ENCODE measurements at places on chromosomes 16 and 17.

GRCh38 chr16:4613636-4614570 is 785 bp downstream of the UBALD1 start:
- DNase-seq = no peak

DNA sequence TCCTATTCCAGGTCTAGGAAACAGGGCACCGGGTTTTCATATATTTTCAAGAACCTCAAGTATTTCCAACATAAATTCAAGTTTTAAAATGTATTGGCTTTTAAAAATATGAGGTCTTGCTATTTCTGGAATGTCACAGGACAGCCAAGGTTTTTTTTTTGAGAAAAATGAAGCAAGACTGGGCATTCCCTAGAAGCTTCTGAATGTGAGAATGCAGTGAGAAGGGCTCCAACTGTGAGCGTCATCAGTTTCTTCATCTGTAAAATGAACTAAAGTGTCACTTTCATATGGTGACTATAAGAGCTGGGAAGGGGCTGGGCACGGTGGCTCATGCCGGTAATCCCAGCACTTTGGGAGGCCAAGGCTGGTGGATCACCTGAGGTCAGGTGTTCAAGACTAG is 455.8 kb upstream of the MAF start:
- no peak for DNase-seq

GRCh38 chr17:71118039-71118438 is 948.7 kb downstream of the KCNJ2 start:
- DNase-seq = no peak

DNA sequence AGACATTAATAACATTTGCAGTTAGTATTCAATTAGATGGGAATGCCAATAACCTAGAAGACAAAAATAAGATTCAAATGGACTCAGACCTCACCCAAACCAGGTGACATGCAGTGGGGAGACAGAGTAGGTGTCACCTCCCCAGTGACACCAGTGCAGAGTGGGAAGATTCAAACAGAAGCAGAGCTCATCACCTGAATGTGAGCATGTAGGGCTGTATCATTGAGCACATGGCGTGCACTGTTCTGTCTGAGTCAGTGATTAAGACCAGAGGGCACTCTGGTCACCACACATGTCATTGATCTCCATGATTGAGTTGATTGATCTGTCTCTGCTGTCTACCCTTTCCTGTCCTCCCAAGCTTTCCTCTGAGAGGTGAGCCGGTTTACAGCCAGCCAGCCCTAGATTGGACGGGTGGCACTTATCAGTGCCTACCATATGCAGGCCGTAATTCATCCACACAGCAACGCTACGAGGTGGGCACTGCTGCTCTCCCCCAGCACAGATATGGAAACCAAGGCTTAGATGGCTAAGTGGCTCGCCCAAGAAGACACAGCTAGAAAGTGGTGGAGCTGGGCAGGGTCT is 34.0 kb downstream of the RHBDL3 start:
- no peak for DNase-seq

DNA sequence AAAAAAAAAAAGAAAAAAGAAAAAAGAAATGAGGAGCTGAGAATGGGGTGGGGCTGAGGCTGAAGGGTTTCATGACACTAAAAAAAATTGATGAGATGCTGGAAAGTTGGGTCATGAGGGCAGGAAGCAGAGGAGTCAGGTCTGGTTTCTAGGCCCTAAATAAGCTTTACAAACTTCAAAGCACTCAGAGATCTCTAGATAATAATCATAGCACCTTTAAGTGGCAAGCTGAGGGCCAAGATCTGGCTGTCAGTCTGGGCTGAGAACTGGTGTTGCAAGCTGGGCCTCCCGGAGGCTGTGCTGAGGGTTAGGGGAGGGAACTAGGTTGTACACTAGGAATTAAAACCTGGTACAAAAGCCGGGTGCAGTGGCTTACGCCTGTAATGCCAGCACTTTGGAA is 6.4 kb downstream of the ZNF764 start:
- DNase-seq = peak; percentile 7

GRCh38 chr17:14582996-14583395 is 282.1 kb downstream of the HS3ST3B1 start:
- DNase-seq = no peak

DNA sequence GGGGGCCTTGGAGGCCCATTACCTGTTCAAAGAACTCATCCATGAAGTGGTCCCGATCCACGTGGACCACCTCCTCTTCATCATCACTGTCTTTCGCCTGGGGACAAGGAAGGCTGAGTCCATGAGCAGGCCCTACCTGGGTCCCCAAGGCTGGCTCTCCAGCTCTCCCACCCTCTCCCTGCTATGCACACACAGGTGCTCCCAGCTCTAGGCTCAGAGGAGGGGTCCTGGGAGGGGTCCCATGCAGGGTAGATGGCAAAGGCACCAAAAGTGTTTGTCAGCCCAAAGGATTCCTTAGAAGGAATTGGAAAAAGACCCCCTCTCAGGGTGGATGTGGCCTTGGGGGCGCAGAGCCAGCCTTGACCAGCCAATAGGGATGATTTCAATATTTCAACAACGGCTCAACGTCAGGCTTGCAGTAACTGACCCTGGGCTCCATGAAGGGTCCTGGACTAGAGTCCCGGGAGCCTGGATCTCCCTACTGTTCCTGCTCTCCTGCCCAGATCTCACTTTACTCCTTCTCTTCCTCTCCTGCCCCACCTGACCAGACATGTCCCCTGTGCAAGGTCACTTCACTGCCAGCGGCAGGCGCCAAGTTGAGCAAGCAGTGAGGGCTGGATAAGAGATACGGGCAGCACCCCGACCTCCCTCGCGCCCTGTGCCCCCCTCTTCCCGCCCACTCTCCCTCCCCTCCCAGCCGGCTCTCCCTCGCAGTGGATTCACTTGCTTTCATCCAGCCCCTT is 8.8 kb downstream of the STX1B start:
- no peak for DNase-seq

GRCh38 chr17:32777436-32777835 is 99.5 kb downstream of the MYO1D start:
- DNase-seq = no peak

- no peak for DNase-seq
Observed at GRCh38 chr16:540645-541340, 13.3 kb downstream of the CAPN15 start.

DNA sequence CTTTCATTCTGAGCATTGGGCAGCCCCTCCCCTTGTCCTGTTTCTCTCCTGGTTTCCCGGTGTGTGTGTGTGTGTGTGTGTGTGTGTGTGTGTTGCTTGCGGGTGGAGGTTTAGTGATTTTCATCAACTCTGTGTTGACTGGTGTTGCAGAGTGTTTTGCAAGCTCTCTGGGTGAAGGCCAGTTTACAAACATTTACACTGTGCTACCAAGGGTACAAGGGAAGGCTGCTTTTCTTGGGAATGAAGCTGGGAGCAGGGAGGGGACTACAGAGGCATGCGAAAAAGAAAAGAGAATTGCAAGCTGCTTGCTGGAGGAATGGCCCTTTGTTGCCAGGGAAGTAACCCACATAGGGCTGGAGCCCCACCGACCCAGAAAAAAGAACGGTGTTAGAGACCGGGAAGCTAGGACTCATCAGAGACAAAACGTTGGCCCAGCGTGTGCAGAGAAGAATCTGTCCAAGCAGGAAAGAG is 29.6 kb downstream of the HS3ST3B1 start:
- DNase-seq = no peak

All from activated CD4-positive, CD25-positive, alpha-beta regulatory T cell (primary cell).